Islet precursor cell (in vitro differentiated cells): ENCODE measurements at places on chromosomes 2 and 18.

- DNase-seq, result no peak
These were observed 21.1 kb downstream of the ABCB11 start for GRCh38 chr2:169009865-169010579.

GRCh38 chr2:383888-384287 is 96.0 kb upstream of the ALKAL2 start:
- DNase-seq, result no peak

GRCh38 chr2:41151746-41152145 is 699.9 kb upstream of the SLC8A1 start:
- no peak for DNase-seq

- no peak for DNase-seq
These were observed 56.0 kb downstream of the METTL4 start for GRCh38 chr18:2515171-2515787.

- DNase-seq, result no peak
These were observed 20.4 kb downstream of the COL6A3 start for GRCh38 chr2:237393523-237393922.

DNA sequence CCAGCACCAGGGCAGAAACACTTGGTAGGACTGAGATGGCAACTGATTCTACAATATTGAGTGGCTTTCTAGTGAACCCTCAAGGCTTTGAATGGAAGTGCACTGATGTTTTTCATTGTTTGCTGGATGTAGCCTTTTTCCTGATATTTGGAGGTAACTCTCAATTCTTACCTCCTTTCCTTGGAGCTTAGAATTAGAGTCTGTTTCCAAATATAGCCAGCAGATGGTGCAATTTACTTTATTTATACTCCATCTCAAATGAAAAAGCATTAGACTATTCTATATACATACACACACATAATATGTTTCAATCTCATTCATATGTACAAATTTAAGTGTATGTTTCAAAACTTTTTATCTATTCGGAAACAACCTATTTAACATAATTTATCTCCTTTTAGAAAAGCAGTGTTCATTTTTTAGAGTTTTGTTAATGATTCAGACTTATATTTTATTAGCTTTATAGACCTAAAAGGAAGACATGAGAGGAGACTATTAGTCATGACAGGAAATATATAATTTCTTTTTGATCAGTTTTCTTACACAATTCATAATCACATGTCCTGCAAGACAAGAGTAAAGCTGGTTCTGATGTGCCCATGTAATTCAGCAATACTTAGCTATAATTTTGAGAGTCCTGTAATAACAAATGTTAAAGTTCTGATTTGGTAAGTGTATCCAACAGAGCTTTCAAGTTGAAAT is 124.8 kb downstream of the NUP35 start:
- no peak for DNase-seq

DNA sequence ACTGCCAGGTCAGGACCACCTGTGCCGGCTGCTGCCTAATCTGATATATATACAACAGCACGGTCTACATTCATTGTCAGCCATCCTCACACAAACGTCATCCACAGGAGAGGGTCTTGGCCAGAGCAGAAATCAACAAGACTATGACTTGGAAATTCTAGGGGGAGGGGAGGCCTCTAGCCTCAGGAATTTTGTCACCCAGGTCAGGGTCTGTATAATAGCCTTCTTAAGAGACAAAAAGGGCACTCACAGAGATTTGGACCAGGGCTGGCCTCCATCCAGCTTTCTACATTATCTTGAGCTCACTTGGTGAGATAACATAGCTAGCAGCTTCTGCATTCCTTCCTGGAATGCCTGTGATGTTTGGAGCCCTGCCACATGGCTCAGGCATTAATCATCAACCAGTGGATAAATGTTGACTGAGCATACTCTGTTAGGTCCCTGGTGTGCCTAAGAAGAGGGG is 50.4 kb upstream of the CTIF start:
- DNase-seq, result peak; percentile 96

DNA sequence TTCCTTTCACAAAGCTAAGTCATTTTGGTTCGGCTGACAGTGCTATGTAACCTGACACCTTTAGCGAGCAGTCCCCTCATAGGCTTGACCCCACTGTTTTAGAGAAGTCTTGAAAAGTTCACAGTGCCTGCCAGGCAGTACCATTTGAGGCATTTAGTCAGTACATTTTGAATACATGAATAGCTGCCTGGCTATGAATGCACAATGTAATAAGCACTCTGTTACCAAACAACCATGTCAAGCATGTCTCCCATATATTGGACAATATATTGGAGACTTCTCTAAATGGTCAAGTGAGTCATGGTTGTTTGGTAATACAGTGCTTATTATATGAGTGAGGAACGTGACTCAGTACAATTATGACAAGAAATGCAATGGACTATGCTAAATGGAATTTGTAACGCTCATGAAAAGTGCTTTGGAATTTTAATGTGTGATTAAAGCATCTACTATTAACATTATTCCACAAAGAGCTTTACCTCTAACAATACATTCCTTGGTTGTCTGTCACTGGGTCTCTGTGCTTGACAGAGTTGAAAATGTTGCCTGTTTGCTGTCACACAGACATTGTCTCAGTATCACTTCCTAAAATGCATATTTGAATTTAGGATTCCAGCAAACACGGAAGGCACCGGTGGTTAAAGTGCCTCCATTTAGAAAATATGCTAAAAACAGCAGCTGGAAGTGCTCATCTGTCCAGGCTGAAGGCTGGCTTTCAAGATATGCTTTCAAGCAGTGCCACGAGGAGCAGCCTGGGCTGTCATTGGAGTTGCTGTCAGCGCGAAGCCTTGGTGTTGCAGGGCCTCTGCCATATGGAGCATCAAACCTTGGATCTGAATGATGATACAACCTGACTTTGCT is 458.6 kb downstream of the FBXO15 start:
- peak; percentile 66 for DNase-seq

DNA sequence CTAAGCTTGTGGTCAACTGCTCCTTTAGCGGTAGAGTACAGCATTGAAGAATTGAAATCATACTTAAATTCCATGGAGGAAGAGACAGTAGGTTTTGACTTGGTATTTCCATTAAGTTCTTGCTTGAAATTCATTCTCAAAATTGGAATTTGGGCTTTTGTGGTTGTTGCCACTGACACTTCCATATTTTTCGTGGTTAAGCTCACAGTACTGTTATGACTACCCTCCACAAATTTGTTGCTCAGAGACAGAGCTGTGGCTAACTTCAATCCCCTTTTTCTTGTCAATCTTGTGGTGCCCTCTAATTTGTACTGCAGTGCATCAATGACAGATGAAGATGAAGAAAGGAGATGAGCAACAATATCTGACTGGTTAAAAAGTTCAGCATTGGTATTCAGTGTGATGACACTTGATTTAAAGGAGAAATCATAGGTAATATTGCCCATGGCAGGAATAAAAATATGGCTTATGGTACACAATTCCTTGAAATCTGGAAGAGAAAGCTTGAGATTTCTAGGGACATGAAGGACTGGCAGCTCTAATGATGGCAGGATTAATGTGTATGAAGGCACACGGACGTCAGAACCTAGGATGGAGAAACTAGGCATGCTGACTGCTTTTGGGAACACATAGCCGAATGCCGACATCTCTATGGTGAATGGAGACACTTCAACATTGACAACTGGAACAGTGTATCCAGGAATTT is 37.3 kb downstream of the APOB start:
- DNase-seq, result peak; percentile 8

DNA sequence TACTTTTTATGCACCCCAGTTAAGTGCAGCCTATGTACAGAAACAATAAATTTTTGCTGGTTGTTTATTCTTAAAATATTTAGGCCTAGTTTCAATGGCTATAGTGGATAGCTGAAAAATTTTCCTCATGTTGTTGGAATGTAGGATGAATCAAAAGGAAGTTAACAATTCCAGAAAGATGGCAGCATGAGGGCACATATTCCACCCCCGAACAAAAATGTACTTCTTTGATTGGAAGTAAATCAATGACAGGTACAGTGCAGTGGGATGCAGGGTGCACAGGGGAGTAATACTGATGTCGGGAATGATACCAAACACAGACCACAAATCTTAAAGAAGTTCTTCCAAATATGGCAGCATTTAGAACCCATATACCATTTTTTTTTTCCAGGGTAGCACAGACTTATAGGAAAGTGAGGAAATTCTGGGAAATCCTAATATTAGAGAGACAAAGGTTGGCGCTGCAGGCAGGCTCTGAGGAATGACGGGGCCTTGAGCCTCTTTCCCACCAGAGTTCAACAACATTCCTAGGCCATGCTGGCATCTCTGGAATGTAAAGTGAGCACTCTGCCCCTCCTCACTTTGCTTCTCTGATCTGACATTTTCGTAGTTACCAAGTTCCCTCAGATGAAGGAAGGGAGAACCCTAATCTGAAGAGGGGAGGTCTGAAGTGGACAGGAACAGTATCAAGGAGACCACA is 36.6 kb upstream of the IKZF2 start:
- DNase-seq, result peak; percentile 92

- peak; percentile 31 for DNase-seq
These were observed 13.9 kb downstream of the VIL1 start for GRCh38 chr2:218432676-218433365.

- DNase-seq, result peak; percentile 43
These were observed 26.7 kb upstream of the ALLC start for GRCh38 chr2:3631161-3631850.

DNA sequence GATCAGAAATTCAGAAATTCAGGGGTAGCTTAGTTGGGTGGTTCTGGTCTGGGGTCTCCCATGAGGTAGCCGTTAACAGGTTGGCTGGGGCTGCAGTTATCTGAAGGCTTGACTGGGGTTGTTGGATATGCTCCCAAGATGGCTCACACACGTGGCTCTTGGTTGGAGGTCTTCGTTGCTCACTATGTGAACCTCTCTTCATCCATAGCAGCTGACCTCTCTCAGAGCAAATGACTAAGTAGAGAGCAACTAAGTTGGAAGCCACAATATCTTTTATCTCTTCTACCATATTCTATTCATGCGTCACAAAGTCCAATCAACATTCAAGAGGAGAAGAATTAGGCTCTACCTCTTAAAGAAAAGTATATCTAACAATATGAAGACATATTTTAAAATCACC is 38.7 kb upstream of the SERTAD2 start:
- no peak for DNase-seq

DNA sequence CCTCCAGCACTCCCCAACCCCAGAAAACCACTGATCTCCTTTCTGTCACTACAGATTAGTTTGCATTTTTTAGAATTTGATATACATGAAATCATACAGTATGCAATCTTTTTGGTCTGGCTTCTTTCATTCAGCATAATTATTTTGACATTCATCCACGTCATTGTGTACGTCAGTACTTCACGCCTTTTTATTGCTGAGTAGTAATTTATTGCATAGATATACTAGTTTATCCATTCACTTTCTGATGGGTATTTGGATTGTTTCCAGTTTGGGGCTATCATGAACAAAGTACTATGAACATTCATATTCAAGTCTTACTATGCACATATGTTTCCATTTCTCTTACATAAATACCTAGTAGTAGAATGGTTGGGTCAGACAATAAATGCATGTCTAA is 20.1 kb upstream of the CHN1 start:
- no peak for DNase-seq

- DNase-seq, result no peak
These were observed 94.6 kb upstream of the ANKRD30BL start for GRCh38 chr2:132256251-132256902.

- peak; percentile 42 for DNase-seq
These were observed 127.8 kb downstream of the VIT start for GRCh38 chr2:36824273-36824672.

DNA sequence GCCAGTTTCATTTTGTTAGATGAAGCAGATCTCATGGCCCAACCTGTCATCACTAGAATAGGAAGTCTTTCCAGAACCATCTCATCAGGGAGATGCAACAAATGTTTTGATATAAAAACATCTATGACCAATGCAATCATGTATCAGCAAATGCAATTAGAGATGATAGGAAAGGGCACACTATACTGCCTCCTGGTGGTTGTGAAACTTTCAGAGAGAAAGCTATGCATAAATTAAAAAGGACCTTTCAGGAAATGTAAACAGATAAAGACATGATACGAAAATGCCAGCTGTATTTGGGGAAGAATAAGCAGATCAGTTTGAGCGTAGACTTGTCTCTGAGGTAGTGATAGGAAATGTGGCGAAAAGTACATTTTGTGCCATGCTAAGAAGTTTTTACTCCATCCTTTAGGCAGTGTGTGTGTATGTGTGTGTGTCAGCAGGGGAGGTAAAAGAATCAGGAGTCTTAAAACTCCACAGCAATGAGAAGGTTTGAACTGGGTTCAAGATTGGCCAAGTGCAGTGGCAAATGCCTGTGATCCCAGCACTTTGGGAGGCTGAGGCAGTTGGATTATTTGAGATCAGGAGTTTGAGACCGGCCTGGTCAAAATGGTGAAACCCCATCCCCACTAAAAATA is 479.3 kb downstream of the CPS1 start:
- no peak for DNase-seq

GRCh38 chr2:179422037-179422643 is 157.5 kb upstream of the SESTD1 start:
- peak; percentile 79 for DNase-seq

- DNase-seq, result peak; percentile 35
These were observed 2.3 kb upstream of the KIF1A start for GRCh38 chr2:240822280-240822847.

- no peak for DNase-seq
These were observed 217.7 kb downstream of the PRKCE start for GRCh38 chr2:45869165-45869501.

GRCh38 chr18:9135081-9135911 is 1.3 kb upstream of the ANKRD12 start:
- no peak for DNase-seq

GRCh38 chr2:180254872-180255271 is 247.8 kb upstream of the CWC22 start:
- no peak for DNase-seq

- no peak for DNase-seq
These were observed 40.4 kb downstream of the PIEZO2 start for GRCh38 chr18:11108947-11109346.

- peak; percentile 83 for DNase-seq
These were observed 73.5 kb downstream of the MYO1B start for GRCh38 chr2:191318729-191319078.

DNA sequence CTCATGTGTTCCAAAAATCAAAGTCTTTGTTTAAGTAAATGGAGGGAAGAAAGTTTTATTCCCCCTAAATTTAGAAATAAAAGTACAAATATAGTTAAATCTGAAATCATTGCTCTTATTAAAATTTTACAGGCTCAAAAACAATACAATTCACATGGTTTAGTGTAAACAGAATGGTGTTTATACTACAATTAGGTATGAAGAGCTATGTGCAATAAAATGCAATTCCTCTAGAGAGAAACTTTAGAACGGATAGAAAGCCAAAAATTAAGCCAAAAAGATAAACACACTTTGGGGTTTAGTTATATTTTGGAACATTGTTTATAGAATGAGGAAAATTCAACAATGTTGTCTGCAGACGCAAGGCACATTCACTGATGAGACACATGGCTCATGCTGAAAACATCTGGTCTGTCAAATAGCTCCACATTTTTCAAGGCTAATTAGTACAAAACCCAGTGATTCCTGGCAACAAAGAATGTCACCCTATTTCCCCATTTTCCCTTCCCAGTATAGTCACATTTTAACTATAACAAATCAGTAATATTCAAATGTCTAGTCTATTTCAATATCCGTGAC is 103.3 kb downstream of the EXOC6B start:
- DNase-seq, result no peak
